Stimulated activated CD8-positive, alpha-beta memory T cell treated with anti-CD3 and anti-CD28 coated beads, Interleukin-2, amount 100 ng/mL, for 1 hour (primary cell): ENCODE measurements at places on chromosomes 1 and 21.

- no peak for DNase-seq
These were observed 10.8 kb downstream of the CCDC17 start for GRCh38 chr1:45612941-45613579.

DNA sequence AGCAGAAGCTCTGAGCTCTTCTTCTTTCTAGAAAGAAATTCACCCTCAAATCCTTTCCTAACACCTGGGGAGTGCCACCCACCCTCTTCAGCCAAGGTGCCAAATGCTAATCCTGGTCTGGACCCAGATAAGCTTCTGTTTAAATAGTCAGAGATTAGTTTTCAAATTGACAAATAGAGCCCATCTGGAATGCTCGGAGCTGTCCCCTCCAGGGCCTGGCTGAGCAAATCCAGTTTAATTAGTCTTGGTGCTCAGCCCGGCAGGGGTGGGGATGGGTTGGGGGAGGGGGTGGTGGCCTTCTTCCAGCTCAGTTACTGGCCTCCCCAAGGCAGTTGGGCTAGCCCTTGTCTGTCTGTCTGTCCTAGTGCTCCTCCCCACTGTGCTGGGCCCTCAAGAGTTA, 269.5 kb downstream of the GRIK3 start:
- no peak for DNase-seq

DNA sequence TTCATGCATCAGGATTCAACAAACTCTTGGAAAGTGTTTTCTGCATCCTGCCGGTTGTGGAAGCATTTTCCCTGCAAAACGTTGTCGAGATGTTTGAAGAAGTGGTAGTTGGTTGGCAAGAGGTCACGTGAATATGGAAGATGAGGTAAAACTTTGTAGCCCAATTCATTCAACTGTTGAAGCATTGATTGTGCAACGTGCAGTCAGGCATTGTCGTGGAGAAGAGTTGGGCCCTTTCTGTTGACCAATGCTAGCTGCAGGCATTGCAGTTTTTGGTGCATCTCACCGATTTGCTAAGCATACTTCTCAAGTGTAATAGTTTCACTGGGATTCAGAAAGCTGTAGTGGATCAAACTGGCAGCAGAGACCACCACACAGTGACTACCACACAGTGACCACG, 57.0 kb upstream of the PRDM2 start:
- DNase-seq: no peak

- DNase-seq: peak; percentile 35
These were observed 55.3 kb downstream of the CDC7 start for GRCh38 chr1:91555821-91556531.

GRCh38 chr1:56310945-56311344, 268.4 kb downstream of the PLPP3 start:
- no peak for DNase-seq

DNA sequence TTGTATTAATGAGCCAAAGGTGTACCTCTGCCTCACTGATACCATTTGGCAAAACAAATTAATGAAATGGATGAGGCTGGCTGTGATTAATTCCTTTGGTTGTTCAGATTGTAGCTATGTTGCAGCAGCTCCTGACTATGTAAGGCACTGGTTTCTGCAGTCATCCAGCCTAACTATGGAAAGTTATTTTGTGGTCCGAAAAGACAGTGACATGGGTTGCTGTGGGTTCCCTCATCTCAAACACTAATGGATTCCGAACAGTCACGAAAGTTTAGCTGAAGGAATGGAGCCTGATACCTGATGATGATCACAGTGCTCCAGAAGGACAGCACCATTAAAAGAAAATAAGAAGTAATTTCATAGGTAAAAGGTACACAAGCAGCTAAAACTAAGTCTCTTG, 42.6 kb downstream of the WASF2 start:
- DNase-seq: no peak

DNA sequence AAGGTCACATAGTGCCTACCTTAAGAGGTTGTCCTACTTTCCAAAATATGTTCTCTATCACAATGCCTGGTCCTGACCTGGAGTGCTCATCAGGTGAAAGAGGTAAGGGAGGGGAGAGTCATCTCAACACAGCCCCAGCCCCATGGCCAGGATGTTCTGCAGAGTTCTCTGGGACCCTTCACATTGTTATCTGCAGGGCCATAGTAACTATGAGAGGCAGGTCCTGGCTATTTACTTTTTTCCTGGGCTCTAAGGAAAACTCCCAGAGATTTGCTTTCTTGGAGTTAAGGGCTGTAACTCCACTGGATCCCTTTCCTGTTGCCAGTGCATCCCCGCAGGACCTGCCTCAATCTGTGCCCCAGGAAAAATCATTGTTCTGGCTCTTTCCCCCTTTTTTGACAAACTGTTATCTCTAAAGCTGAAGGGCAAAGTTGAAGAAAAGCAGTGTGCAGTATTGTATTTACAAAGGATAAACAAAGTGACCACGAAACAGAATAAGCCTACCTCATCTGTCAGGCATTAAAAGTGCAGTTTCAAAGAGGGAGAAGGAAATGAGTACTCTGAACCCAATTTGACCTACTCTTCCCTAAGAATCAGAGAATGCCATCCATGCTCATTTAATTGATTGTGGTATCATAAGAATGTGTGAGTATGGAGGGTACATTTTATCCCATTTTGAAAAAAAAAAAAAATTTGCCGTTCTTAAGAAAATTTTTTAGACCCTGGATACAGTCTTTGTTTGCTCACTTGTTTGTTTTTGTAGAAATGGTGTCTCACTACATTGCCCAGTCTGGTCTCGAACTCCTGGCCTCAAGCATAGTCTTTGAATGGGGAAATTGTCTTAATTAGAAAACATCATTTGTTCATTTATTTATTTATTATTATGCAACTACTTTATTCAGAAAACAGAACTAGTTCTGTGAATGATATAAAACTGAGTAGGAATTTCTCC, 149.6 kb downstream of the RHOU start:
- DNase-seq: no peak

- DNase-seq: no peak
These were observed 41.5 kb upstream of the HAO2 start for GRCh38 chr1:119327094-119327449.

DNA sequence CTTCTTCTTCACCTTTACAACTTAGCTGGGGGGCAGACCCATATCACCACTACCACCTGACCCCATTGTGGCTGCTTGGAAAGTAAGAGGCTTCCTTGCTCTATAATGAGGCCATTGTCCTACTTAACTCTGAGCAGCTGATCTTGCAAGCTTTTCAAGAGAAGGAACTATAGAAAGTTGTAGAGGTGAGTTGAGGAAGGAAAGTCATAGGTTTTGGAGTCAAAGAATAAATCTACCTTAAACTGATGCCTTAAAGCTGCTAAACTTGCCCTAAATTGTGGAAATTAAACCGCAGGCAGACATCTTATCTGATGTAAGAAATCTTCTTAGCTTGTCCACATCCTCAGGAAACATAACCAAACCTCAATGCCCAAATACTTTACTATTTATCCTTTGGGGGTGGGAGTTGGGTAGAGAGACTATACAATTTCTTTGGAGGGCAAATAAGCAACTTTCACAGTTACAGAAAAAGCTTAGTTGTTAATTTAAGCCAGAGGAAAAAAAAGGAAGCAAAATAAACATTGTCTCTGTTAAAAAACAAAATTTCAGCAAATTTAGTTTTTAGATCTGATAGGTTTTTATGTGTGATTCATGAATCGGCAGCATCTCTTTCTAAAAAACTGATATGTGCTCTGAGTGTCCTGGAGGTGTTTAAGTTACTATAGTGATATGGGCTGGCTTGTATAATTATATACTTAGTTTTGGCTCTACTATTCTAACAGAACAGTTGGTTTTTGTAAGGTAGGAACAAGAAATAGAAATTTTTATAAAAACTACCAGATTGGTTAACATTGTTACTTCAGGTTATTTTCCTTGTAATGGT, 4.7 kb downstream of the IL23R start:
- DNase-seq: no peak

DNA sequence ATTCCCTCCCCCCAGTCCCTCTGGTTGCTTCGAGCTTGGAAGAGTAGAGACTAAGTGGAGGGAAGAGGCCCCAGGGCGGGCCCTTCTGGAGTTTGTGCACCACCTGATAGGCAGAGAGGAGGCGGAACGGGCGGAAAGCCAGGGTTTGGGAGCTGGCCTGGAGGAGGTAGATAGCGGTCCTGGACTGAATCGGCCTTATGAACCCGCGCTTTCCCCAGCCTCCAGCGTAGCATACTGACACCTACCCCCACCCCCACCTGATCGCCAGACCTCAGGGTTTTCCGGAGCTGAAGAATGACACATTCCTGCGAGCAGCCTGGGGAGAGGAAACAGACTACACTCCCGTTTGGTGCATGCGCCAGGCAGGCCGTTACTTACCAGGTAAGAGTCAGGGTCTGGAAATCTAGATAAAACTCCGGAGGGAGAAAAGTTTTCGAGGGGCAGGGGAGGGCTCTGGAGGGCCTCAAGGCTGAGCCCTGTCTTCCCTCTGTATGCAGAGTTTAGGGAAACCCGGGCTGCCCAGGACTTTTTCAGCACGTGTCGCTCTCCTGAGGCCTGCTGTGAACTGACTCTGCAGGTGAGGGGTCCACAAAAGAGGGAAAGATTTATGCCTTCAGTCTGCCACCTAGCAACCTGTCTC, 705 bp downstream of the UROD start:
- DNase-seq: no peak

DNA sequence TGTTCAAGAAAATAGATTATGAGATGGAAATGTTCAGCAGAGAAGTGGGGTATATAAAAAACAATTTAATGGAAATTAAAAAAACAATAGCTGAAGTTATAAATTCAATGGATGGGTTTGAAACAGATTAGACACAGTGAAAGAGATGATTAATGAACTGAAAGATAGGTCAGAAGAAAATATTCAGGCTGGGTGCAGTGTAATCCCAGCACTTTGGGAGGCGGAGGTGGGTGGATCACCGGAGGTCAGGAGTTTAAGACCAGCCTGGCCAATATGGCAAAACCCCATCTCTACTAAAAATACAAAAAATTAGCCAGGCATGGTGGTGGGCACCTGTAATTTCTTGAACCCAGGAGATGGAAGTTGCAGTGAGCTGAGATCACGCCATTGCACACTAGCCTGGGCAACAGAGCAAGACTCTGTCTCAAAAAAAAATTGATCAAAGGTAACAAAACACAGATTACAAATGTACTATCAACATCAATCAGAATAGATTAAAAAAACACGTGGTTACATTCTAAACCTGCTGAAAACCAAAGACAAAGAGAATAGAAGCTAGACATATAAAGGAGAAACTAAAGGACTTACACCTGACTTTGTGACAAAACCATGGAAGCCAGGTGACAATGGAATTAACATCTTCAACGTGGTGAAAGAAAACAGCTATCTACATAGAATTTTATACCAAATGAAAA, 4.8 kb upstream of the SUMO3 start:
- DNase-seq: no peak

DNA sequence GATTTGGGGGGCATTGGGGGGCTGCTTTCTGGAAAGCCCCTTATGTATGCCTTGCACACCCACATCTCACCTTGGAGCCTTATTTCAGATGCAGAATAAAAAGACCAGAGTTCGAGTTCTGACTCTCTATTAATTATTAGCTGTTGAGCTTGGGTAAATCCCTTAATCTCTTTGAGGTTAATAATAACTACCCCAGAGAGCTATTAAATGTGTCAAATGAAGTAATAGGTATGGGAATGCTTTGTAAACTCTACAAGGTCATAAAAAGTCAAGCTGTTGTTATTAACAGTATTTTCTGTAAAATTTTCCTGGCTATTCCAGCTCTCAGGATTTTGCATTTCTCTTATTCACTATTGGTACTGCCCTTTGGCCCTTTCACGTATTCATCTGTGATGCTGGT, 122.9 kb downstream of the ROR1 start:
- no peak for DNase-seq

DNA sequence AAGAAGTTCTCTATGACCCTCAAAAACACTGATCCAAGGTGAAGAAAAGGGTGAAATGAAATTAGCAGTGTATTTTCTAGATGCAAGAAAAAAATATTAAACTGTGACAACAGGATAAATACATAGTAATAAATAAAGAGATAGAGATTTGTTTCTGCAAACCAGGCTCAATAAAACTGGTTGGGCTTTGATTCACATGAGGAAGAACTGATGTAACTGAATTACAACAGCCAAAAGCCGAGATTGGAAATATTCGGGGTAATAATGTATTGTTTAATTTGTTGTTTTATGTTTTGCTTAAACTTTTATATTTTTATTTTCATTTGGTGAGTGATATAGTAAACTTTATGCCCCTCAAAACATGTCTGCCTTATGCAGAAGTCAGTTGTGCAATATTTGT, 285.0 kb downstream of the BRINP3 start:
- DNase-seq: no peak

DNA sequence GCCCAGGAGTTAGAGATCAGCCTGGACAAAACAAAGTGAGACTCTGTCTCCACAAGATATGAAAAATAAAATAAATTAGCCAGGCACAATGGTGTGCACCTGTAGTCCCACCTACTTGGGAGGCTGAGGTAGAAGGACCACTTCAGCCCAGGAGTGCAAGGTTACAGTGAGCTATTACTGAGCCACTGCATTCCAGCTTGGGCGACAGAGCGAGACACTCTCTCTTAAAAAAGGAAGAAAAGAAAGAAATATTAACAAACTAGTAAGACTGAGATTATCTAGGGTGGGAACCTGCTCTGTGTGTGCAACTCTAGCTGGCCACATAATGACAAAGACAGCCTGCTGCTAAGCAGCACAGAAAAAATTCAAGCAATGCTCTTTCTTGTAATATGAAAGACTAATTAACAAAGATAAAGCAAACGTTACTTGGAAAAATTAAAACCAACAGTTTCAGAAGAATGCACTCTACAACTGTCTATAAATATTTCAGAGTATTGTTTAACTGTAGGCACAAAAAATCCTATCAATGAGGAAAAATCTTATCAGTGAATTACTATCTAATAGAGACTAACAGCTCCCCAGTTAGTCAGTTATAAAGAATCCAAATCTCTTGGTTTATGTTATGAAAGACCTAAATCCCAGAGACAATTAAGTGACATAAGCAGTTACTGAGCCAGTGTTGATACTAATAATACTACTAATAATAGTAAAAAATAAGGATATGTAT, 74.5 kb downstream of the ENAH start:
- DNase-seq: no peak

DNA sequence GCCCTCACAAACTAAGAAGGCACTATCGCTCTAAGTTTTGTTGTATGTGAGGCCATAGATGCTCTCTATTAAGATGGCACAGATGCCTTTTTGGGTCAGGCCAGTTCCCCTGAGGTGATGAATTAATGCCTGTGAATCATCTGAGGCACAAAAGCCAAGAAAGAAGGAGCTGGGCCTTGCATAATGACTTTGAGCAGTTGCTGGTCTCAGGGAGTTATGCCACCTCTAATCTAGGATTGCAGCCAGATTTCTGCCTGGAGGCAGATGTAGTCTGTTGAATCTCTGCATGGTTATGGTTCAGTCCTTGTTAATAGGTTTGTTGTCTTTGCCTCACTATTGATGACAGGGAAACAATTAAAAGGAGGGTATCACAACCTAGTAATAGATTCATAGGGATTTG, 168.1 kb upstream of the CHRM3 start:
- no peak for DNase-seq

DNA sequence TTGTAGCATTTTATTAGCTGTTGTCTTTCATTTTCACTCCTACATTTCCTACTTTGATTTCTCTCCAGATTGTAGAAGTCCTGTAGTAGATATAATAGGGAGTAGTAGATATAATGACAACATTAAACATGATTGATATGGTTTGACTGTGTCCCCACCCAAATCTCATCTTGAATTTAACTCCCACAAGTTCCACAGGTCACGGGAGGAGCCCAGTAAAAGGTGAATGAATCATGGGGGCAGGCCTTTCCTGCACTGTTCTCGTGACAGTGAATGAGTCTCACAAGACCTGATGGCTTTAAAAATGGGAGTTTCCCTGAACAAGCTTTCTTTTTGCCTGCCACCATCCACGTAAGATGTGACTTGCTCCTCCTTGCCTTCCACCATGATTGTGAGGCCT, 7.5 kb upstream of the PRDX6 start:
- DNase-seq: no peak
